Myocyte (in vitro differentiated cells): ENCODE measurements at places on chromosomes 2 and 18. TPM values are rescaled to one million over a fixed set of nuclear protein-coding genes. Genes with fewer than 3 reads are reported as not detected.
A peak's percentile ranks its signal among the peaks of the same experiment; 100 is the strongest.

GRCh38 chr18:6413579-6414117 is 1.1 kb downstream of the L3MBTL4 start:
- DNase-seq, result no peak

DNA sequence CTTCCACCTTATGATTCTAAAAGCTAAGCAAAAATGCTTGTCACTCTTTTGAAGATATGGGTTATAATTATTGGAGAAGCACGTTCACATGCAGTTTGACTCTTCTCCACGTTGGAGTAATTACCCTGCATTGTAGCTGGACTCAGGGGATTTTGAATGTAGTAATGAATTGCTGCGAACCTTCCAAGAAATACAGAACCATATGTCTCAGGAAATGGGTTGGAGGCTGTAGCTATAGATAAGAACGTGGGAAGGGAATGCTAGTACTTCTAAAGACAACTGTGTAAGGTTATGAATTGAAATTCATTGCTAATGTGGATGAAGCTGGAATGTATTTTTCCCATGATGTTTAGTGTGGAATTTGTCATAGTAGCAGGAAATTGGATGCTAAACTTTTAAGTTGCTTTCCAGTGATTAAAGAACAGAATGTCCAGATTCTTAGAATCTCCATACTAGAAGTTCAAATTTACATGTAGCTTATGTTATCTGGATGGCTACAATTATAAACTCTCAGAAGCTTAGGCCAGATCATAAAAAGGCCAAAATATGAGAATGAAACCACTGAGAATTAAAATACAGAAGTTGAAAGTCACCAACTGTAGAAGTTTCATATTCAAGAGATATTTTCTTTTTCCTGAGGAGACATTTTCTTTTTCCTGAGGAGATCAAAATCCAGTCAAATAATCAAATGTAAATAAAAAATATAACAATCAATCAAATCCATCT is 27.3 kb upstream of the SPOPL start:
- DNase-seq, result no peak

GRCh38 chr2:203535078-203535783 is at the start of gene RAPH1:
RAPH1 (minus strand) TSS chr2:203535301; CDS start chr2:203495353, 39,948 bp downstream.
- peak; percentile 82 for DNase-seq

DNA sequence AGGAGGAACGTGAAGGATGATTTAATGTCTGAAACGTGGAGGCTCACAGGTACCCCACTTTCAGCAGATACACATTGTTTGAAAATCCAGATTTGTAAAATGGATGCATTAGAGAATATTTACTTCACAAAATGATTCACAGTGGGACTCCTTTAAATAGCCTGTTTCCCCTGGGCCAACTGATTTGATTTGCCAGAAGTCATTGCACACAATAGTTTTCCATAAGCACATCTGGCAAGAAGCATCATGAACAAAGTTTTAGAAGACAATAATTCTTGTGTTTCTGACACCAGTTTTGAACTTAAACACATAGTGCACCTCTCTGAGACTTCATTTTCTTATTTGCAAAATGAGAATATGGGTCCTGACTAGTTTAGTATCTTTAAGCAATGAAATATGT is 451.4 kb upstream of the SLC14A2 start:
- no peak for DNase-seq

DNA sequence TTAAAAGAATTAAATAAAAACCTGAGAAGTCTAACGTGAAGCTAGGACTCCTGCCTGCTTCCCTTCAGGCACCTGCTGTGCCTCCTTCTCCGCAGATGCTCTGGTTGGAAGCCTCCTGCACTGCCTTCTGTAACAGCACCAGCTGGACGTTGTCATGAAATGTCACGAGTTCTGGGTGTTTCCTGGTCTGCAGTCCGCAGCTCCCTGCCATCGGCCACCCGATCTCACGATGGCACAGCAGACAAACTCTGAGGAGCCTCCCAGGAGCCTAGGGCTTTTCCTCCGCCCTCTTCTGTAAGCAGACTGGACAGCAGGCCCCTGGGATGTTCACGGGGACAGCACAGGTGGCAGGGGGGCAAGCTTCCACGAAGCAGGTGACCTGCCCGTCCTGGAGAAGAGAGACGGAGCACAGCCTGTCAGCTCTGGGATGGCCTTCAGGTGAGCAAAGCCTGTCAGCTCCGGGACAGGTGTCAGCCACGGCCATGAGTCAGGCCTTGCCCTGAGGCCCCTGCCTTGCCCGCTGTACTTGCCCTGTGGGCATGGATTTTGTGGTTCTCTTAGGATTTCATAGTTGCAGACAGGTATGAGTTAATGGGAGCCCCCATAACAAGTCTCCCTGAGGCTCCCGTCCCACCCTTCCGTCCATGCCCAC is 110.3 kb downstream of the PXDN start:
- no peak for DNase-seq

GRCh38 chr2:137806068-137806805 is 158.0 kb upstream of the HNMT start:
- no peak for DNase-seq

- DNase-seq, result no peak
Measured at GRCh38 chr2:126777620-126777978, 121.1 kb upstream of the TEX51 start.

GRCh38 chr2:203238292-203238703 is 520 bp upstream of the CYP20A1 start:
- DNase-seq, result no peak

GRCh38 chr2:162579169-162579568 is 235.2 kb downstream of the GCA start:
- no peak for DNase-seq

FHL2 gene
- 42.0 and 47.4 TPM in 2 replicates for total RNA-seq

MC5R gene
- total RNA-seq, result 0.21 TPM in 1 of 2 replicates, not detected in the other

DOK6 gene
- not detected in 2 replicates for total RNA-seq

TDRD15 gene
- total RNA-seq, result not detected in 2 replicates

CRYBA2 gene
- total RNA-seq, result not detected in 2 replicates

GREB1L gene
- total RNA-seq, result 8.0 and 8.8 TPM in 2 replicates

KYNU gene
- total RNA-seq, result 0.05 and 1.8 TPM in 2 replicates

GBX2 gene
- total RNA-seq, result 0.26 TPM in 1 of 2 replicates, not detected in the other

SRD5A2 gene
- total RNA-seq, result 0.10 and 0.19 TPM in 2 replicates

OTOS gene
- not detected in 2 replicates for total RNA-seq
